ENCODE measurements at places on chromosomes 5 and 9. TPM values are rescaled to one million over a fixed set of nuclear protein-coding genes. Genes with fewer than 3 reads are reported as not detected.

Gene C9orf50
- total RNA-seq = not detected

Gene TRPM6
- total RNA-seq = 1.6 TPM

Gene PCDHA10
- 0.06 TPM for total RNA-seq

Gene OSMR
- total RNA-seq = 20.1 TPM

Gene FYB1
- total RNA-seq = not detected

Gene GLRA1
- not detected for total RNA-seq
